ENCODE measurements at places on chromosomes 7 and 10.
A peak's percentile ranks its signal among the peaks of the same experiment; 100 is the strongest.

- DNase-seq: no peak
Observed at GRCh38 chr10:76310588-76311080, 879.2 kb downstream of the LRMDA start.

GRCh38 chr7:34973400-34973760 is 63.9 kb downstream of the DPY19L1 start:
- no peak for DNase-seq

- DNase-seq: no peak
Observed at GRCh38 chr10:17033529-17034260, 95.9 kb downstream of the CUBN start.

GRCh38 chr10:108905821-108906220 is 1017.5 kb downstream of the XPNPEP1 start:
- no peak for DNase-seq

GRCh38 chr10:84762754-84763394 is 434.5 kb downstream of the CCSER2 start:
- DNase-seq: no peak

GRCh38 chr7:133873187-133873586 is 254.0 kb upstream of the LRGUK start:
- no peak for DNase-seq

GRCh38 chr7:111871283-111871682 is 309.0 kb upstream of the IMMP2L start:
- no peak for DNase-seq

DNA sequence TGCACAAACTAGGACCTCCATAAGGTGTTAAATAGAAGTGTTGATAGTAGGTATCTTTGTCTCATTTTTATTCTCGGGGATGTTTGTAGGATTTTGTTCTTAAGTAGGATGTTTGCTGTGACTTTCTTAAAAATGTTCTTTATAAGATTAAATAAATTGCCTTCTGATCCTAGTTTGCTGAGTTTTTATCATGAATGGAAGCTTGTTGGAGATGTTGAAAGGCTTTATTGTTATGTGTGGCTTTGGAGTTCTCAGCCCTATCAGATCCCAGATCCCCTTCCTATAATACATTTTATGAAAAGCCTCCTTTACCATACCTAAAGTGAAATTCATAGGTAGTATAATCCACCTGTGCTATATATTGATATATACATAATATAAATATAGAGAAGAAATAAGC is 40.1 kb downstream of the NHLRC2 start:
- DNase-seq: no peak

GRCh38 chr10:132395704-132396493 is 1.1 kb upstream of the PWWP2B start:
- DNase-seq: no peak

DNA sequence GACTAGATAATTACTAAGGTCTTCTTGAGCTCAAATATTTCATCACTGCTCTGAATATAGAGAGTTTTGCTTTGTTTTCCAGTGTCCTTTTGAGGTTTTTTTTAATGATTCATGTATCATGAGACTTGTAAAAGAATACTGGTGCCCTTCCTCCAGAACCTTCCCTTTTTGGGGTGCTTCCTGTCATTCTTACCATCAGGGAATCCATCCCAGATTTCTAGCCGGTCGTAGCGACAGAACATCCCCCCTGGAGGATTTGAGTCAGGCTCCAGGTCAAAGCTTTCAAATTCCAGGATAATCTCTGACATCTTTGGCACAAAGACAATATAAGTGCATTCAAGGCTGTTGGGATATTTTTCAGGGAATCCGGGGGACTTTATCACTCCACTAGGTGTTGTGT is 71.0 kb downstream of the NRP1 start:
- no peak for DNase-seq

- DNase-seq: peak; percentile 88
Observed at GRCh38 chr7:63925626-63926460, 72.8 kb upstream of the ZNF722 start.

DNA sequence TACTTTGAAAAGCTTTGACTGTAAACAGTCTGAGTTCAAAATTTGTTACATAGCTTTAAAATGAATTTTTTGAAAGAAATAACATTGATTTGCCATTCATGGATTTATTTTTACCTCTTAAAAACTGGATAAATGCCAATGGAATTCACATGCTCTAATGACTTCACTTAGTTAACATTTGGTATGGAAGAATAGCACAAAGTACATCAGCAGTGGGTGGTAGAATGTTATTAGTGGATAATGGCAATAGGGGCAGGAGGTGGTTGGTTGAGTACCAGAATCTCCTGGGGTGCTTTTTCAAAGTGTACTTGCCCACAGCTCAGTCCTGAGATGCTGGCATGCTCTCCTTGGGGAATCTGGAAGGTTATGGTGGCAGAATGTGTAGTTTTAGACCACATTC is 4.7 kb downstream of the PPP1R9A start:
- DNase-seq: no peak

All from stimulated activated CD4-positive, alpha-beta T cell treated with anti-CD3 and anti-CD28 coated beads, Interleukin-4, amount 100 ng/mL, for 1 hour (primary cell).